ENCODE measurements at places on chromosomes 11 and 22. TPM values are rescaled to one million over a fixed set of nuclear protein-coding genes. Genes with fewer than 3 reads are reported as not detected.

GRCh38 chr11:113521737-113522517 lies 46.7 kb upstream of the DRD2 start:
- no peak for DNase-seq

DNA sequence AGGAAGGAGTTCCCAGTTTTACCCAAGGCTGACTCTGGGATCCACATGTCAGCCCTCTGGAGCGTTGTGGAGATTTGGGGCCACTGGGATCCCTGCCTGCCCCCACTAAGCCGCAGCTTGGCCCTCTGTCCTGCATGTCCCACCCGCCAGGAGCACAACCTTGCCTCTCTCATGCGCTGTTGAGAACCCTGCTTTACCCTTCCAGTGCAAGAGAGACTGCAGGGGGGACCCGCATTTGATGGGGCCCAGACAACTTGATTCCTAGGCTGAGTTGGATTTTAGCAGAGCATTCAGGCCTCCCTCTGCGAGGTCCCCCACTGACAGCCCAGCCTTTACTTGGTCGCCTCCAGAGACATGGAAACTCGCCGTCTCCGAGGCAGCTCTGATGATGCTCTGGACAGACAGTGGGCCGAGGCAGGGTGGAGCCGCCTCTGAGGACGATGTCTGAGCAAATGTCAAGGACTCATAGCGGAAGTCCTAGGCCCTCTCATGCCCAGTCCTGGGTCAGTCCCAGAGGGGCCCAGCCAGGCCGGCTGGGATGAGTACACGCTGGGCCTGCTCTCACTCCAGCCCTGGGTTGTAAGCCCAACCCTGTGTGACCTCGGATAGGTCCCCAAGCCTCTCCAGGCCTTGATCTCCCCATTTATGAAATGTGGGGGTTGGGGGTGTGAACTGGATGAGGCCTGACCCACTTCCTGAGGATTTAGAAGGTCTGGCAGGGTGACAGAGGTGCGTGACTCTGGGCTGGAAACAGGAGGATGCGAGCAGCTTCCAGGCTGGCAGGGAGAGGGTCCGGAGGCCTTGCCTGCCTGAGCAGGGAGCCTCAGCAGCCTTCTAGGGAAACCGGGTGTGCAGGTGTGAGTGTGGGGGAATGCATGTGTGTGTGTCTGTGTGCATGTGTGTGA lies 630 bp downstream of the CD5 start:
- DNase-seq: no peak

DNA sequence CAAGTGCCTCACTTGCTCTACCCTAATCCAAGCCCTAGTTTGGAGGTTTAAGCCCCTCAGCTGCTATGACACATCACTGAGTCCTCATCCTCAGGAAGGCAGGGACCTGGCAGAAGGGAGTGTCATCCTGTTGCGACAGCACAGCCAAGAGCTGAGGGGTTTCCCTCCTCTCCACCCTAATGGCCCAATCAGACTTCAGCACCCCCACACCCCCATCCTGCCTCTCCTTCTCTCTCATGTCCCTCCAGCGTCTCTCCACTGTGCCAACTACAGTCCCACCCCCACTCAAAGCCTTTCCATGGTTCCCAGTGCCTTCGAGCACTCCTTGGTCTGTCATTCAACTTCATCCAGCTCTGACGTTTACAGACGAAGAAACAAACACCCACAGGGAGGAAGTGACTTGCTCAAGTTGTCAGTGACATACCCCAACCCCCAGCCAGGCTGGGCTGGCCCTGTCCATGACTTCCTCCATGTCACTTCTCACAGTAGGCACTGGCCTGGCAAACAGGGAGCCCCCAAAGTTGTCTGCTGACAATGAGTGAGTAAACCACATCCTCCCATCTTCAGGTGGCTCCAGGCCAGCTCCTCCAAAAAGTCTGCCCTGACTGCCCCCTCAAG lies 15.6 kb downstream of the ARAP1 start:
- DNase-seq: peak; percentile 34

DNA sequence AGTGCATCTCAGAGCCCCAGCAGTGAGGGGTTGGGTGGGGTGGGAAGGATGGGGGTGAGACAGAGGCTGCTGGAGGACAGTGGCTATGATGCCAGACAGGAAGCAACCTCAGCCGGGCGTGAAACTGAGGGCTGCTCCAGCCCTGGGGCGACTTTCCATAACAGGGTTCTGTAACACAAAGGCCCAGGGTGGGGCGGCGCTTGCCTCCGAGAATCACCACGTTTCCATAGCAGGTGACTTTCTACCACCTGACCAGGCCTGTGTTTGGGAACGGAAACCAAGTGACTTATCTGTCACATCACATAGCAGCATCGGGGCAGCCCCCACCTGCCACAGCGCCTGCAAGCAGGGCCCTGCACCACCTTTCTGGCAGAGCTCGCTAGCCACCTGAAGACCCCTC lies 85.8 kb downstream of the TRMU start:
- no peak for DNase-seq

GRCh38 chr11:77175869-77176539 lies 48.0 kb downstream of the MYO7A start:
- DNase-seq: no peak

- DNase-seq: no peak
Measured at GRCh38 chr11:35346472-35347156, 72.7 kb downstream of the SLC1A2 start.

- DNase-seq: no peak
Measured at GRCh38 chr11:88383447-88383846, 45.9 kb upstream of the CTSC start.

DNA sequence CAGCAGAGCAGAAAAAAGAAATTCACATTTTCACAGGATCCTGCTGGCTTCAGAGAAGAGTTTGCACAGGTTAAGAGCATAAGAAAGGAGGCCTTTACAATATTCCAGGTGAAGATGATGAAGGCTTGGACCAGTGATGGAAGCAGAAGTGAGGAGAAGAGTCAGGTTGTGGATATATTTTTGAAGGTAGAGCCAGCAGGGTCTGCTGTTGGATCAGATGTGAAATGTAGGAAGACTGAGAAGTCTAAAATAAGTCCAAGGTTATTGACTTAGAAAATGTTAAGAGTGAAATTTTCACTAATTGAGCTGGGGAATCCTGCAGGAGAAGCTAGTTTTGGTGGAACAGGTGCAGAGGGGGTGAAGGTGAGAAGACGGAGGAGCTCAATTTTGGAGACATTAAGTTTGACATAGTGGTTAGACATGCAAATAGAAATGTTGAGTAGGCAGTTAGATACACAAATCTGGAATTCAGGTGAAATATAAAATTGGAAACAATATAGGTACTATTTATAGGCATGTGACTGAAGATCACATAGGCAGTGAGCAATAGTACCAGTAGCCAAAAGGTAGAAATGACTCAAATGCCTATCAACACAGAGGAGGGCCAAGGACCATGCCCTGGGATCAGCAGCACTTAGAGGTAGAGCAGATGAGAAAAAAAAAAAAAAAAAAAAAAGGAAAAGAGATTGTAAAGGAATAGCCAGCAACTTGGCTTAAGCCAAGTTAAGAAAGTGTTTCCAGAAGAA lies 252.0 kb downstream of the AASDHPPT start:
- peak; percentile 18 for DNase-seq

GRCh38 chr11:70314730-70315129 lies 44.2 kb downstream of the PPFIA1 start:
- DNase-seq: no peak

GRCh38 chr22:23140385-23140784 lies 1.4 kb downstream of the RSPH14 start:
- DNase-seq: no peak

- no peak for DNase-seq
Measured at GRCh38 chr11:8285228-8285627, 21.6 kb upstream of the LMO1 start.

DNA sequence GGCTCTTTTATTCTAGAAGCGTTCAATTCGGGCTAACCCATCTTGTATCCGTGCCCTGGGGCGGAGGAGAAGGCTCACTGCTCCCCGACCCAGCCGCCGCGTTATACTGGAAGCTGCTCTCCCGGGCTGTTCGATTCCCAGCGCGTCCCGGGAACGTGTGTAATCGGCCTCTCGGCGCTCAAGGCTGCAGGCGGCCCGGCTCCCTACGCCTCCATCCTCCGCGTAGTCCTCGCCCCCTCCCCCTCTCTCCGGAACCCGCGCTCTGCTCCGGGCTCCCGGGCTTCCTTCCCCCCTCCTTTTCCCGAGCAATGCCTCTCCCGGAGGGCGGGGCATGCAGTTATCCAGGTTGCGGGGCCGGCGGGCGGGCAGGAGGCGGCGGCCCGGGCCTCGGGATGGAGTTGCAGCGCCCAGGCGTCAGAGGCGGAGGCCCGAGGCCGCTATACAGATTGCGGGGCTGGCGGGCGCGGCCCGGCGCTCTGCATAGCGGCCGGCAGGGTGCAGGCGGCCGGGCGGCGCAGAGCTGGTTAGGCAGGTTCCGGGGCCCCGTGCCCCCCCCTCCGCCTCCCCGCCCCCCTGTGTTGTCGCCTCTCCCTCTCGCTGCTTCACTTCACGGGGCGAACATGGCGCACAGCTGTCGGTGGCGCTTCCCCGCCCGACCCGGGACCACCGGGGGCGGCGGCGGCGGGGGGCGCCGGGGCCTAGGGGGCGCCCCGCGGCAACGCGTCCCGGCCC lies at the start of gene KMT2A:
KMT2A (plus strand) TSS at position 600 of the 732 bp plus-strand sequence; CDS start at position 621, 21 bp downstream.
- peak; percentile 95 for DNase-seq

DNA sequence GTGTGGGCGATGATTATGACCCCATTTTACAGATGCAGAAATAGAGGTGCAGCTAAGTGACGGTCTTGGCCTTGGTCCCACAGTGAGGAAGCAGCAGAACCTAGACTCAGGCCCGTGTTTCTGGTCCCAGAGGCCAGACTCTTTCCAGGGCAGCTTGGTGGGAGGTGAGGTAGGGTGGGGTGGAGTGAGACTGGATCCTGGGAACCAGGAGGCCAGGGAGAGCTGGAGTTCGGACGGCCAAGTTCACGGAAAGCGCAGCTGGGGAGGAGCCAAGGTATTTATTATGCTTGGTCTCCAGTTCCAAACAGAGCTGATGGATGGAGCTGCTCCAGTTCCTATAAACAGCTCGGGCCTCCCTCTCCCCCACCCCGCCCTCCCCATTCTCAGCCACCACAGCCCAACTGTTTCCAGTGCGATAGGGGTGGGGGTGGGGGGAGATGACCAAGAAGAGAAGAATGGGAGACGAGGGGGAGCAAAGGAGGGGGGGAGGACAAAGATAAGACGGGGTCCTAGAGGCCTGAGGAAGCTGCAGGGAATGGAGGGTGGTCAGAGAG lies 16.2 kb downstream of the LRRC32 start:
- DNase-seq: peak; percentile 98

DNA sequence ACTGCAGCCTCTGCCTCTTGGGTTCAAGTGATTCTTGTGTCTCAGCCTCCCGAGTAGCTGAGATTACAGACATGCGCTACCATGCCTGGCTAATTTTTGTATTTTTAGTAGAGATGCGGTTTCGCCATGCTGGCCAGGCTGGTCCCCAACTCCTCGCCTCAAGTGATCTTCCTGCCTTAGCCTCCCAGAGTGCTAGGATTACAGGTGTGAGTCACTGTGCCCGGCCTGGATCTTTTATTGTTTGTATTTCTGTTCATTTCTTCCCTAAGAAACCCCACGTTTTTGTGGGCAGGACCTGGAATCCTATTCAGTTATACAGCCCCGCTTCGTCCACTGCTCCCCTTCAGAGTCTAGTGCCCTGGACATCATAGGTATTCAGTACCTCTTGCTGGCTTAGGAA lies 28.7 kb downstream of the ZBTB16 start:
- DNase-seq: no peak

DNA sequence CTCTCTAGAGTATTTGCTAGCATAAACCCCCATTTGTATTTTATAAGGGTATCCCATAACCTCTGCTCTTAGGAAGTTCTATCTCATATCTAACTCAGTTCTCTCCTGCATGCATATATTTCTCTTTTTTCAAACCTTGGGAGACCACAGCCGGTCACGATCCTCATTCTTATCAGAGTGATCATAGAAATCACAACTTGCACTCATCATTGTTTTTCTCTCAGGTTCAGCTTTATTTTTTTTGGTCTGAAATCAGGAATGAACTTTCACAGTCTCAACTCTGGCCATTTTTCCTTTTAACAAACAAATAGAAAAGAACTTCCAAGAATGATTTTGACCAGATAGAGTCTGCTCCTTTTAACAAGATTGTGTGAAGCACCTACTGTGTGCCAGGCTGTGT lies 98.6 kb upstream of the BLID start:
- DNase-seq: peak; percentile 86

DNA sequence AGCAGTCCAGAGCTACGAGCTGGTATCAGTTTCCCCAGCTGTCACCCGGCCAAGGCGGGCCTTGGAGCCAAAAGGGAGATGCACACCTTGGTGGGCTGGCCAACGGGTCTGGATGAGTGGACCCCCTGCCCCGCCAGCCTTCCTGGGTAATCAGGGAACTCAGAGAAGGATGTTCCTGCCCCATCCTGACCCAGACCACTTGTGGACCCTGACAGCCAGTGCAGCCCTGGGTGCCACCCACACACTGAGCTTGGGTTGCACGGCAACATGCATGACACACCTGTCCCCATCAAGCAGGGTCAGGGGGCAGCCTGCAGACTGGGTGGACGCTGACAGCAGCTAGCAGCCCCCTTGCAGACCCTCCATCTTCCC lies 8.6 kb downstream of the SLC25A1 start:
- no peak for DNase-seq

DNA sequence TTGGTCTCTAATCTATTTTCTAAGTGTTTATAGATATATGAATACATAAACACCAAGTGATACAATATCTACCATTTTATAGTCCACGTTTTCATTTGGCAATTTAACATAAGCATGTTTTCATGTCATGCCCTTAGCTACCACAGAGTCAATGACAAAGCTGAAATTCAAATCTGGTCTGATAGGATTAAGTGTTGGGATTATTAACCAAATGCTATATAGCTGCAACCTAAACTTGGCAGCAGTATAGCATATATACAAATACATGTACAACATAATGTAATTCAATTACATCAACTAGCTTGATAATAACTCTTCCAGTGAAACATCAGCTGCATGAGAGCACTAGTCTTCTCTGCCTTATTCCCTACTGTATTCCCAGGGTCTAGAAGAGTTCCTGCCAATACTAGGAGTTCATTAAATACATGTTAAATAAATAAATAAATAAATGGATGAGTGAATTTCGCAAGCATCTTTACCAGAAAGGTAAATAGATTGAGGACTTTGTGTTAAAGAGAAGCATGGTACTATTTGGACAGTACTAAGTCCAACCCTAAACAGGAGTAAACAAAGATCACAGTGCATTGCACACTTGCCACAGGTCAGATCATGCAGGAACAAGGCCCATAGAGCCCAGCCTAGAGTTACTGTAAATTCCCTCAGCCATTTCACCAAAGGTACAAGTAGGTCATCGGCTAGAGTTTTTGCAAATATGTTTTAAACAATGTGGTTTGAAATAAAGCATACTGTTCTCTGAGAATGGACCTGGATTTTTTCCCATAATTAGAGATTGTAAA lies 12.8 kb downstream of the SAA4 start:
- DNase-seq: no peak

The APOBEC3H gene
- not detected for total RNA-seq

The ST14 gene
- total RNA-seq: not detected

The TMEM135 gene
- total RNA-seq: 30.0 TPM

The CTSF gene
- 35.0 TPM for total RNA-seq

The DPP3 gene
- total RNA-seq: 31.7 TPM

The GALNT18 gene
- total RNA-seq: 2.4 TPM

Data from fibroblast of the aortic adventitia (primary cell).